Eye (tissue), 1 donor: ENCODE measurements at places on chromosomes 2 and 18.
A peak's percentile ranks its signal among the peaks of the same experiment; 100 is the strongest.

DNA sequence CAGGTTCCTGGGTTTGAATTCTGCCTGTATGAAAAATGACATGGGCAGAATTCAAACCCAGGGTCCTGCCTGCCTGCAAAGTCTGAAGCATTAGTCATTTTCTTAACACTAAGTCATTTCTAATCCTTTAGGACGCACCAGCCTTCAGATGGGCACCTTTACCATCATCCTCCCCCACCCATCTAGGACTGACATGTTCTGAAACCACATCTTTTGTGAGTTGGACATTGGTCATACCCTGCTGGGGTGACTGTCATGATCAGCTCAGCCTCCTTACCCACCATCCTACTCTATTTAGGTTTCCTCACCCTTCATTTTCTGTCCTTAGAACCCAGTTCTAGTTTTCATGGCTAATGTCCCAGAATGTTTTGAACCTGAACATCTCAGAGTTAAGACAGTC lies 104.9 kb downstream of the TRIB2 start:
- DNase-seq: no peak

DNA sequence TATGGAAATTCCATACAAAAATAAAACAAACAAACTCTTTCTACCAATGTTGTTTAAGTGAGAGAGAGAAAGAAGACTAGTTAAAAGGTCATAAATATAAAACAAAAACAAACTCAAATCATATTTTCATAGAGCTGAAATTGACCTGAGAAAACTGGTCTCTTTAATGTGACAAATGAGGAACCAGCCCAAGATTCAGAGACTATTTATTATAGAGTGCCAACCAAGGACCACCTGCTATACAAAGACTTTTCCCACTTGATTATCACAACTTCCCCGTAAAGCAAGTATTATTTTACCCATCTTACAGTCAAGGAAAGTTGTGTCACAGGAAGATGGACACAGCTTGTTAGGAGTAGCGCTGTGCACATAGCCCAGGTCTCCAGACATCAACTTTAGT lies 13.3 kb downstream of the ANKRD44 start:
- no peak for DNase-seq

GRCh38 chr2:162821176-162821575 lies 17.4 kb downstream of the KCNH7 start:
- no peak for DNase-seq

DNA sequence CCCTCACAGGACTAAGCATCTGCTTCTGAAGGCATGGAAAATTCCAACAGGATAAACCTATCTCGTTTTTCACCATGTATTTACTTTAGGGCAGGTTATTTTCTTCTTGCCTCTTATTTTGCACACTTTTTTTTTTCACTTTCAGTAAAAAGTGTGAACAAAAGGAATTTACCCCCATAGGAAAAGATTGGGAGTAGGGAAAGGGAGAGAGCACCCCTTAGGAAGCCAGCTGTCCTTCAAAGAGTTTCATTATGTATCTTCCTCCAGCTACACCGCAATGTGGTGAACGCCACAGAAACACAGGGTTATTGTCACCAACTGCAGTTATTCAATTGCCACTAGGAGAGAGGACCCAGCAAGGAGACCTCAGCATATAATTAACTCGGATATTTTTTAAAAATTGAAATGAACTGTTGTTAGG lies 286.2 kb upstream of the VRK2 start:
- DNase-seq: peak; percentile 68

- no peak for DNase-seq
Measured at GRCh38 chr18:24368749-24369148, 28.9 kb downstream of the OSBPL1A start.

- DNase-seq: no peak
Measured at GRCh38 chr2:26460613-26461031, 17.3 kb downstream of the OTOF start.

- DNase-seq: no peak
Measured at GRCh38 chr2:109028277-109028676, 39.3 kb upstream of the EDAR start.

GRCh38 chr18:67776929-67777328 lies 260.4 kb upstream of the DSEL start:
- DNase-seq: peak; percentile 37

GRCh38 chr2:162185541-162186232 lies 33.6 kb upstream of the GCG start:
- DNase-seq: no peak

- no peak for DNase-seq
Measured at GRCh38 chr2:43136876-43137275, 89.5 kb downstream of the ZFP36L2 start.

- peak; percentile 73 for DNase-seq
Measured at GRCh38 chr18:21897811-21898210, 157.2 kb downstream of the MIB1 start.

DNA sequence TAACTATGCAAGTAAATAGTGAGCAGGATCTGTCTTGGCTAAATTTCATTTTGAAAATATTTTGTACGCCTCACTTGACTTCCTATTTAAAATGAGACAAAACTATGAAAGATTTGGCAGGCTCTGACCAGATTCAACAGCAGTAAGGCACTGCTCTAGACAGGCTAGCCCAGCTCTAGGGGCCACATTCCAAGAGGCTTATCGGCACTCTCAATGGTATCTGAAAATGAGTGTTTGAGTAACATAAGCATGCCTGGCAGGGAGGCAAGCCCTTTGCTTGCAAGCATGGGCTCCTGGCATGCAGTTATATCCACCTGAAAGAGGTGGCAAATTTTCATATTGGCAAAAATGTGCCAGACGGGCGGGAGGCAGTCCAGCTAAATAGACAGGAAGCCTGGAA lies 10.5 kb downstream of the CAPN13 start:
- DNase-seq: peak; percentile 44

- no peak for DNase-seq
Measured at GRCh38 chr2:237444071-237444470, 30.1 kb upstream of the COL6A3 start.

- peak; percentile 84 for DNase-seq
Measured at GRCh38 chr18:31041271-31042083, 1.1 kb downstream of the DSC3 start.

DNA sequence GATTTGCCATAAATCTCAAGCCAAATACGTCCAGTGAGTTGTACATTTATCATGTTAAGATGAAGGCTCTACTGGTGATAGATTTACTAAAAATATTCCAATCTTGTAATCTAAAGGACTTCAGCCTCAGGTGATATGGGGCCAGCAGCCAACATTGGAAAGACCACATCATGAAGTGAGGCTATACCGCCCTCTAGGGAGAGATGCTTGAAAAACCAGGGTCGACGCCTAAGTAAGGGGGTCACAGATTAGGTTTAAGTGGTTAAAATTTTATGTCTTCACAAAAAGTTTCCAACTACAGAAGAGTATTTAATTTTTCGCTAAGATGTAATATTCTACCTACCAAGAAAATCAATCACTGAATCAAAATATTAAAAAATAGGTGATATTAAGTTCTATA lies 33.3 kb downstream of the DOCK10 start:
- no peak for DNase-seq

GRCh38 chr2:179861027-179861415 lies 391 bp downstream of the ZNF385B start:
- DNase-seq: no peak

GRCh38 chr2:120984452-120985173 lies 248.9 kb downstream of the GLI2 start:
- DNase-seq: no peak

DNA sequence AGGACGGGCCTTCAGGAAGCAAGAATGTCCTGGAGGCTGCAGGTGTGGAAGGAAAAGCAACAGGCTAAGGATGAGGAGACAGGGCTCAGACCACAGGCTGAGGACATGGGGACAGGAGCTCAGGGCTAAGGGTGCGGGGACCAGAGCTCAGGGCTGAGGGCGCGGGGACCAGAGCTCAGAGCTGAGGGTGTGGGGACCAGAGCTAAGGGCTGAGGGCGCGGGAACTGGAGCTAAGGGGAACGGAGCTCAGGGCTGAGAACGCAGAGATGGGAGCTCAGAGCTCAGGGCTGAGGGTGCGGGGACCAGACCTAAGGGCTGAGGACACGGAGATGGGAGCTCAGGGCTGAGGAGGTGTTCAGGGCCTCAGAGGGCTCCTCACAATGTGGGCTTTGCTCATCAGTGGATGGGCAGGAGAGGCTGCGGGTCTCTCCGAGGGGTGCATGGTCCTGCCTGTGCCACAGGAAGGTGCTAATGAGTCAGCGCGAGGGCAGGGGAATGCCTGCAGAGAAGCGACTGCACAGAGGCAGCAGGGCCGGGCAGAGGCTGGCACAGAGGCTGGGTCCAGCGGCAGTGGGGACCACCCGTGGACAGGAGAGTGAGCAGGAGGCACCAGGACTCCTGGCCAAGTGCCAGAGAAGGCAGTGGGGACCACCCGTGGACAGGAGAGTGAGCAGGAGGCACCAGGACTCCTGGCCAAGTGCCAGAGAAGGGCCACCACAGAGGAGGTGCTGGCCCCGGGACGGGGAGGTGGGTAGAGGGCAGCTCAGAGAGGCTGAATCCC lies 271.7 kb downstream of the TWIST2 start:
- DNase-seq: no peak

DNA sequence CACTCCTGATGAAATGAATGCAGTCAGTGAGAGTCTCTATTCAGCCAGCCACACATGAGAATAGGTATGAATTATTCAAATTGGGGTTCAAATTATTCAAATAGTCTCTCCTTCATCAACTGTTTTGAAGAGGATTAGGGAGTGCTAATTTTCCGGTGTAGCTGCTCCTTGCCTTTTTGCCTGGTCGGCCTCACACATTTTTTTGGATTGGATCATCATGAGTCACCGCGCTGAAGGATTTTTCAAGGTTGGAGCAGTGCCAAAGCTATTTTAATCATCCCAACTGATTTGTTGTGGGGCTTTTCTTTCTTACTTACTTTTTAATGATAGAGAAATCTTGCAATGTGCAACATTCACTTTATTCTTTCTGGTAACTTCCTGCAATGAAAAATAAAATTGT lies 2.4 kb upstream of the DTNA start:
- peak; percentile 89 for DNase-seq

DNA sequence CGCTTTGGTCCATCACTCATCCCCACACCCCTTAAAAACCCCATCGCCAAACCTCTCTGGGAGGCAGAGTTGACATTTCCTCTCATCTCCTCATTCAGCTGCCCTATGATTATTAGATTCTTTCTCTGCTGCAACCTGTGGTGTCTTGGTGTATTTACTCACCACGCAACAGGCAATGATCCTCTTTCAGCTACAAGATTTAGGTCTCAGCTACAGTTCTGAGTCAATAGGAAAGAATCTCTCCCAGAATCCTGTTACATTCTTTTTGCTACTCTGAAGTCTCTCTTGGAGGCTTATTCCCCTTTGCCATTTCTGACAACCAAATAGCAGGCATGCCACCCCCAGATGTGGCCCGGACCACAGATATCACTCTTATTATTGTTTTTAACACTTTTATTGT lies 468.3 kb upstream of the GYPC start:
- DNase-seq: no peak

DNA sequence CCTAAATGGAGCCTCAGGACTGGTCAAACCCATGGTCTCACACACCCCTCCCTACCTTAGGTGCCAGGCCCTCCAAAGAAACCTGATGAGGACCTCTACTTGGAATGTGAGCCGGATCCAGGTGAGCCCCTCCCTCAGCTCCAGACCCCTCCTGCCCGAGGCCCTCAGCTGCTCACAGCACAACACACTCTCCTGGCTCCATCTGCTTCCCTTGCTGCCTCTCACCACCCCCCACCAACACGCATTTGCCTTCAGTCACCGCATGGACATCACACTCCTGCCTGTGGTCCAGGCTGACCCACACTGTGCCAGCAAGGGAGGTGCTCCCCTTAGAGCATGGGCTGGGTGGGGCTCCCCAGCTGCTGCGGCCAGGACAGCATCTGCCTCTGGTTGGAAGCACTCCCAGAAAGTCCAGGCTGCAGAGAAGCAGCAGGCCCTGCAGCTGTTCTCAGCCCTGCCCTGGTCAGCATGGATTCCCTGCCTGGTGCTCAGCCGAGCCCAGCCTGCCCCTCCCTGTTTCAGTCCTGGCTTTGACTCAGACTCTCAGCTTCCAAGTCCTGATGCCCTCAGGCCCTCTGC lies 15.1 kb downstream of the SH2D6 start:
- peak; percentile 79 for DNase-seq
